ENCODE measurements at places on chromosomes 7 and 10. TPM values are rescaled to one million over a fixed set of nuclear protein-coding genes. Genes with fewer than 3 reads are reported as not detected.

GRCh38 chr7:25093268-25093826 lies 31.7 kb downstream of the CYCS start:
- DNase-seq, result peak; percentile 85

The ADARB2 gene
- polyA plus RNA-seq, result not detected

GRCh38 chr7:139733751-139734150 lies 44.0 kb downstream of the HIPK2 start:
- DNase-seq, result no peak

DNA sequence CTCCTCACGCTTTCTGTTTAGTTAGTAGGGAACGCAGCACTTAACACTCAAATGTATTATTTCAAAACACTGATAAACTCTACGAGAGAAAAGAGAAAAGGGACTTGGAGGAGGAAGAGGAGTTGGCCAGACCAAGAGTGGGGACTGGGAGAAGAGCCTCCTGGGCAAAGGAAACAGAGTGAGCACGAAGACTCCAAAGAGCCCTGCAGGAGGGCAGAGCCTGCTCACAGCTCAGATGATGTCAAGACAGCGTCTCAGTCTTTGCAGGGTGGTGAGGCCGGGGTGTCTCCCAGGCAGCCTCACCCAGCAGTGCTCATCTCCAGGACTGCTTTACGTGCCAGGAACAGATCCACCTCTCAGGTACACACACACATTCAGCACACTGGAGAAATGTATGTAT lies 41.2 kb downstream of the CYTH3 start:
- no peak for DNase-seq

The LIPN gene
- polyA plus RNA-seq, result not detected

- DNase-seq, result no peak
These were observed 82.0 kb downstream of the VWC2 start for GRCh38 chr7:49855281-49855980.

GRCh38 chr10:74593470-74593869 lies 232.9 kb upstream of the KAT6B start:
- DNase-seq, result peak; percentile 82

DNA sequence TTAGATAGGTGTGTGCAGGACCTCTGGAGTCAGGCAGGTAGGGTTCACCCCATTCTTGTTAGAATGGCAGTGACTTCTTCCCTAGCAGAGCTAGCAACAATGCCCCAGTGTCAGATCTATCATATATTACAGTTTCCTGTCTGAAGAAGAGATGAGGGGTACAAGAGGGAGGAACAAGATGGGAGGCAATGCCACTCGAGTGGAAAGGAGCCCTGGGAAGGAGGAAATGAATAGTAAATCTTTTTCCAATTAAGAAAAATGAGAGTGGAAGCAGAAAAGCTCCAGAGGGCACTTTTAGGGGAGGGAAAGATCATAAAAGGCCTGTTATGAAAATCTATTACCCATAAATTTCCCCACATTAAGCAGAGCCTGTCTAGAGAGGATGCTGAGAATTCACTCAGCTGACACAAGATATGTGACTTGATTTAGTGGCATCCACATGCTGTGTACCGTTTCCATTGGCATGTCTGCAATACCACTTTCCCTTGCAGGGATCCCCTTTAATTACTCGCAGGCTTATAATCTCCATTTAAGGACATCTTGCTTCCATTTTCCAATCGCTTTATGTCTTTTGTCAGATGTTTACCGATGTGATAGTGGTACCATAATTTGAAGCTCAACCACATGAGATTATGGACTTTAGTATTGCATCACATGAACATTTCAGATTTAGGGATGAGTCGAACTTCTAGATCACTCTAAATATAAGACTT lies 70.0 kb upstream of the AGBL3 start:
- DNase-seq, result no peak

- DNase-seq, result no peak
These were observed 101.1 kb downstream of the LYZL1 start for GRCh38 chr10:29389935-29390334.

DNA sequence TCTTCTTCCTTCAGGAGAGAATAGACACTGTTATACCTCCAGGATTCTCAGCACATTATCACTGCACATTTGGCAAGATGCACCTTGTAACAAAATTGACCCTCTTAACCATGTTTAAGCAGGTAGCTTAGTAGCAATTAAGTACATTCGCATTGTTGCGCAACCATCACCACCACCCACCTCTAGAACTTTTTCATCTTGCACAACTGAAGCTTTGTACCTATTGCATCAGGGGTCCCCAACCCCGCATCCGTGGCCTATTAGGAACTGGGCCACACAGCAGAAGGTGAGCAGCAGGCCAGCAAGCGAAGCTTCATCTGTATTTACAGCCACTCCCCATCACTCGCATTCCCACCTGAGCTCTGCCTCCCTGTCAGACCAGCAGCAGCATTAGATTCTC lies 29.9 kb upstream of the SMURF1 start:
- no peak for DNase-seq

Data from GM23248 (cell line).